Stimulated activated CD8-positive, alpha-beta memory T cell treated with anti-CD3 and anti-CD28 coated beads, Interleukin-4, amount 100 ng/mL, for 48 hours (primary cell): ENCODE measurements at places on chromosomes 7 and 10.

- no peak for DNase-seq
Measured at GRCh38 chr7:26891400-26892350, 27.3 kb upstream of the SKAP2 start.

DNA sequence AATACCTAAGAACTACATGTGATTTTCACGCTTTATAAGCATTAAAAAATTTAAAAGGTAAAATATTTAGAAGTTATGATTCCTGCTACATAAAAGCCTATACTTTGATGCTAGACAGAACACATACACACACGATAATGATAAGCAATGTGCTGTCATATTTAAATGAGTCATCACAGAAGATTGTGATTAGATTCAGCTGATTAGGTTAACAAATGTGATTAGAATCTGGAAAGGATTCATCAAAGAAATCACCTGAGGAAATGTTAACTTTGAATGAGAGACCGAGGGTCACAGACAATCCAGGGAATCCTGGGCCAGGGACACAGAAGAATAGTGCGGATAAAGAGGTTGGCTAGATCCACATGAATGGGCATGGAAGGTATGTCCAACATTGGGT, 42.0 kb upstream of the CYP2C18 start:
- no peak for DNase-seq

- no peak for DNase-seq
Measured at GRCh38 chr10:102455893-102456471, 4.6 kb upstream of the C10orf95 start.

DNA sequence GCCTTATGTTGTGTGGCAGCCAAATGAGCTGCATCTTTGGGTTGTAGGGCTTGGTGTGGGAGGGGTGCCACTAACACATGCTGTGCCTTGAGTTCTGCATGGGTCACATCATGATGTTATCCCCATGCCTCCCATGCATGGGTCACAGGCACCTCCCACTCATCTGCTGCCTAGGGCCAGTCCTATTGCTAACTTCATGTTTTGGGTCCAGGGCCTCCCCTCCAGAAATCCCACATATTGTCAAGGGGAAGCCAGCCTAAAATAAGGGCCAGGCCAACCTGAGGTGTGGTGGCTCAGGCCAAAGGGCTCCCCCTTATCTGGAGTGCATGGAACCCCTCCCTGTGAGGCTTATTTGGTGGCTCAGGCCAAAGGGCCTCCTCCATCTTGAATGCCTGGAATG, 299.0 kb downstream of the RPS24 start:
- DNase-seq = no peak

- no peak for DNase-seq
Measured at GRCh38 chr7:71911051-71911450, 501.1 kb downstream of the CALN1 start.

DNA sequence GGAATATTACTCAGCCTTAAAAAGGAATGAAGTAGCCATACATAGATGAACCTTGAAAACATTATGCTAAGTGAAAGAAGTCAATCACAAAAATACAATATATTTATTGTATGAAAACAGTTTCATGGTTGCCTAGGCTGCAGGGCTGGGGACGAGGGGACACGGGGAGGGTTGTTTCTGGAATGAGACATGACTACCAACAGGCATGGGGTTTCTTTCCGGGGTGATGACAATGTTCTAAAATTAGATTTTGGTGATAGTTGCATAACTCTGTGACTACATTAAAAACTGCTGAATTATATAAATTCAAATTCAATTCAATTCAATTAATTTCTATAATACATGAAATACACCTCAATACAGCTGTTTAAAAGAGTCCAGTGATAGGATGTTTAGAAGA, 88.0 kb downstream of the ARHGAP22 start:
- DNase-seq = no peak

GRCh38 chr7:50677638-50677996, 105.1 kb downstream of the GRB10 start:
- no peak for DNase-seq

DNA sequence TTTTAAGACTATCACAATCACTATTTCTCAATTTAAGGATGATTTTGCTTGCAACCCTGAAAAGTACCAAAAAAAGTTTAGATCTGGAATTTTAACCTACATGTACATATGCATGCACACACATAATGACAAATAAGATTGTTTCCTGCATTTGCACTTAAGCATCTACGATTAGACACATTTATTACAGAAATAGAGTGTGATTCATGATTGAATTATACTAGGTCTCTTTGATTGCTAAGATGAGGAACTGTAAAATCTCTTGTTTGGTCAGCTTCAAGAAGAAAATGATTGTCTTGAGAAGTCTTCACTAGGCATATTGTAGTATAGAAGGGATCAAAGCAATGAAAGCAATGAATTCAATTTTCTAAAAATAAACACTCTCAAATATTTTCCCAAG, 185.9 kb upstream of the AGR3 start:
- no peak for DNase-seq

- DNase-seq = no peak
Measured at GRCh38 chr10:3747984-3748383, 37.0 kb downstream of the KLF6 start.

DNA sequence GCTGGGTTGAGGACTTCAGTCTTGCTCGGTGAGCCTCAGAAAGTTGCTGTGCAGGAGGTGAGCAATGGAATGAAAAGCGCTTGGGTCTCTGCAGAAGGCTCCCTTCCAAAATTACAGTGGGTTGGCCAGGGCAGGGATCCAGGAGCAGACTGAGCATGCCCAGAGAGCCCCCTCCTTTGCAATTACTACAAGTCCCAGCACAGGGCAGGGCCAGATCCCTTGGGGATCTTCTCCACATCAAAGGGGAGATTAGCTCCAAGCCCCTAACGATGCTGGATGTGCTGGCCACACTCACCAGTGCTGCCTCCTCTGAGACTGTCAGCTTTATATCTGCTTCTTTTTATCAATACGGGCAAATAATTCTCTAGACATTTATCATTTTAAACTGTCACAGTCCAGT, 337.5 kb downstream of the RPS24 start:
- no peak for DNase-seq
